ENCODE measurements at places on chromosomes 2 and 18. TPM values are rescaled to one million over a fixed set of nuclear protein-coding genes. Genes with fewer than 3 reads are reported as not detected.

DNA sequence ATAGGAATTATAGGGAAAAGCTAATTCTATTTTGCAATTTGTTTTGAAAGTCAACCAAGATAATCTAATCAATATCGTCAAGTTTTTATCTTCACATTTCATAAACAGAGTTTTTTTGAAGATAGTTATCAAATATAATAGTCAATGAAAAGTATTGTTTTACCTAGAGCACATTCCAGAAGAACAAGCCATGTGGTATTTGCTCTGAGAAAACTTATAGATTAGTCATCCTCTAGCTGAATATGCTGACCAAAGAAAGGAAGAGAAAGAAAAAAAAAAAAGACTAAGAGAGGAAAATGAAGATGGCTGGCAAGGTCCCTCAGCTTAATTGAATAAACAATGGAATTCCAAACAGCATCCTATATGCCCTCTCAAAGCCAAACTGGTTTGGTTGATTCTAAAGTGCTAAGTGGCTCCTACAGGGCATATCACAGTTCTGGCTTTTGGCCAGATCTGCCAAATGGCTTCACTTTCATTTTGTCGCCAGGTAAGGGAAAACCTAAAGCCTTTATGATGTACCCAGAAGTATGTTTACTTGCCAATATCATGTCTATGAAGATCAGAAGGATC is 132.6 kb downstream of the VWC2L start:
- no peak overlapping the region for H3K27ac ChIP-seq
- DNase-seq, result no peak
- no peaks in the 10 kb centered on the region for H3K27me3 ChIP-seq
- no peak overlapping the region for H3K4me3 ChIP-seq

DNA sequence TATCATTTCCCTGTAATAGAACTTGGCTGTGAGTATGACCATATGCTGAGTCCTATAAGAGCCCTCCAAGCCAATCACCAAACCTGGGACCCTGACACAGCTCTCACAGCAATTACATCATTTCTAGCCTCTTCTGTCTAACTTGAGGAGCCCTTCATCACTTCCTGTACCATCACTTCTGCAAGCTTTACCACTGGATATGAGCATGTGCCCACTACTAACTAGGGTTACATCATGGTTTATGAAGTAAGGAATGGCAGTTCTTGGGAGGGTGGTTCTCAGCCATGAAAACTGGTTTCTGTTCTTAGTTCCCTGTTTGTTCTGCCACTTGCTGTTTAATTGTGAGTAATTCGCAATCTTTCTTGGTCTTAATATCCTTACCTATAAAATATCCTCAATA is 31.0 kb upstream of the EPB41L3 start:
- H3K4me3 ChIP-seq, result no peak overlapping the region
- peaks cover 44% of the 10 kb centered on the region for H3K4me1 ChIP-seq
- no peaks in the 10 kb centered on the region for H3K36me3 ChIP-seq
- peak; percentile 7 for DNase-seq
- no peaks in the 10 kb centered on the region for H3K27me3 ChIP-seq

DNA sequence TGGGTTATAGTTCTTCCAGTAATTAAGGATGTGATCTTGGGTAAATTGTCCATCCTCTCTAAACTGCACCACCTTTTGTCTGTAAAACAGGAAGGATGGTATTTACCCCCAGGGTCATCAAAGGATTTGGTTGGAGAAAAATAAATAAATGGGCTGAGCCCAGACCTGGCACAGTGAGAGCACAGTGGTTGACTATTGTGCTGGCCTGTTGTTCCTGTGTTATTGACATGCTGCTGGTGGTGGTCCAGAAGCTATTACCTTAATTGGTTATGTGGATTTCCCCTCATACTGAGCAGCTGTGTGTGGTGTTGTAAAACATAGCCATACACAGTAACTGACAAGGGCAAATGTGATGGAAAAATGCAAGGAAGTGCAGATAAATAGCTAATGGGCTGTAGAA is 746 bp upstream of the IL37 start:
- H3K27ac ChIP-seq, result no peak overlapping the region
- H3K4me3 ChIP-seq, result no peak overlapping the region
- H3K4me1 ChIP-seq, result no peaks in the 10 kb centered on the region
- no peaks in the 10 kb centered on the region for H3K36me3 ChIP-seq
- peaks cover 8% of the 10 kb centered on the region for H3K27me3 ChIP-seq

- no peak overlapping the region for H3K4me3 ChIP-seq
- H3K36me3 ChIP-seq, result no peaks in the 10 kb centered on the region
- H3K27me3 ChIP-seq, result no peaks in the 10 kb centered on the region
- DNase-seq, result no peak
Observed at GRCh38 chr2:3602553-3603339, 7.8 kb downstream of the COLEC11 start.

- DNase-seq, result peak; percentile 64
- no peak overlapping the region for H3K4me3 ChIP-seq
- H3K4me1 ChIP-seq, result no peaks in the 10 kb centered on the region
Observed at GRCh38 chr18:68847219-68847837, 49.4 kb downstream of the CCDC102B start.

DNA sequence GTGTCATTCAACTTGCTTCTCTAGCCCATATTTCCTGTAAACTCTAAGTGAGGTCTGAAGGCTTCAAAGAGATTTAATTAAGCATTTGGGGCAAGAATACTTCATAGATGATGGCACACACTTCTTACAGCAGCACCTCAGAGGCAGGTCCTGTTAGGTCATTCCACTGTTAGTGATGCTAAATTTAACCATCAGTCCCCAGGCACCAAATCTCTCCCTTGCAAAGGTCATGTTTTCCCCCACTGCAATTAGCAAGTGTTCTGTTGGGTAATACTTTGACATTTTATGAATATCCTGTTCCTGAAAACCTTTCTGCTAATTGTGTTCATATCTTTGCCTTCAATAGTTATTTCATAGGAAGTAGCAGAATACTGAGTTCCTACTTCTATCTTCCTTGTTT is 117.0 kb downstream of the STK39 start:
- H3K4me1 ChIP-seq, result peaks cover 4% of the 10 kb centered on the region
- no peaks in the 10 kb centered on the region for H3K36me3 ChIP-seq
- DNase-seq, result no peak
- no peaks in the 10 kb centered on the region for H3K27me3 ChIP-seq
- no peak overlapping the region for H3K4me3 ChIP-seq

GRCh38 chr2:106058469-106059137 is 135.5 kb downstream of the UXS1 start:
- H3K27me3 ChIP-seq, result no peaks in the 10 kb centered on the region
- H3K4me1 ChIP-seq, result no peaks in the 10 kb centered on the region
- DNase-seq, result no peak
- H3K4me3 ChIP-seq, result no peak overlapping the region

- H3K27me3 ChIP-seq, result peaks cover 17% of the 10 kb centered on the region
- H3K36me3 ChIP-seq, result no peaks in the 10 kb centered on the region
- H3K4me1 ChIP-seq, result no peaks in the 10 kb centered on the region
- H3K4me3 ChIP-seq, result no peak overlapping the region
Observed at GRCh38 chr2:26685989-26686839, 6.3 kb upstream of the KCNK3 start.

- peaks cover 1% of the 10 kb centered on the region for H3K4me1 ChIP-seq
- no peak for DNase-seq
- H3K4me3 ChIP-seq, result no peak overlapping the region
- no peaks in the 10 kb centered on the region for H3K36me3 ChIP-seq
- H3K27me3 ChIP-seq, result no peaks in the 10 kb centered on the region
- H3K27ac ChIP-seq, result no peak overlapping the region
Observed at GRCh38 chr2:217336694-217337093, 476.8 kb upstream of the TNP1 start.

GRCh38 chr2:225452677-225453076 is 53.2 kb downstream of the NYAP2 start:
- no peak overlapping the region for H3K27ac ChIP-seq
- no peaks in the 10 kb centered on the region for H3K4me1 ChIP-seq

GRCh38 chr2:156333274-156333950 is 891 bp upstream of the NR4A2 start:
- H3K4me1 ChIP-seq, result peaks cover 14% of the 10 kb centered on the region
- DNase-seq, result no peak
- peak overlapping the region; percentile 75 for H3K4me3 ChIP-seq
- H3K36me3 ChIP-seq, result no peaks in the 10 kb centered on the region
- H3K27ac ChIP-seq, result peak overlapping the region; percentile 98
- peaks cover 3% of the 10 kb centered on the region for H3K27me3 ChIP-seq

The NLRC4 gene
- not detected for polyA plus RNA-seq

- no peaks in the 10 kb centered on the region for H3K4me1 ChIP-seq
- no peak overlapping the region for H3K4me3 ChIP-seq
- DNase-seq, result no peak
- no peaks in the 10 kb centered on the region for H3K27me3 ChIP-seq
Observed at GRCh38 chr2:233185330-233185729, 66.1 kb upstream of the ATG16L1 start.

The USP14 gene
- polyA plus RNA-seq, result 13.2 TPM

- no peak overlapping the region for H3K4me3 ChIP-seq
- H3K4me1 ChIP-seq, result peaks cover 8% of the 10 kb centered on the region
- DNase-seq, result no peak
- no peaks in the 10 kb centered on the region for H3K27me3 ChIP-seq
- no peak overlapping the region for H3K27ac ChIP-seq
Observed at GRCh38 chr2:120779781-120780283, 44.2 kb downstream of the GLI2 start.

The CD226 gene
- not detected for polyA plus RNA-seq

- no peak overlapping the region for H3K4me3 ChIP-seq
- H3K36me3 ChIP-seq, result no peaks in the 10 kb centered on the region
- H3K27me3 ChIP-seq, result no peaks in the 10 kb centered on the region
Observed at GRCh38 chr2:41736105-41736567, 311.7 kb upstream of the PKDCC start.

The INHBB gene
- polyA plus RNA-seq, result 0.03 TPM

DNA sequence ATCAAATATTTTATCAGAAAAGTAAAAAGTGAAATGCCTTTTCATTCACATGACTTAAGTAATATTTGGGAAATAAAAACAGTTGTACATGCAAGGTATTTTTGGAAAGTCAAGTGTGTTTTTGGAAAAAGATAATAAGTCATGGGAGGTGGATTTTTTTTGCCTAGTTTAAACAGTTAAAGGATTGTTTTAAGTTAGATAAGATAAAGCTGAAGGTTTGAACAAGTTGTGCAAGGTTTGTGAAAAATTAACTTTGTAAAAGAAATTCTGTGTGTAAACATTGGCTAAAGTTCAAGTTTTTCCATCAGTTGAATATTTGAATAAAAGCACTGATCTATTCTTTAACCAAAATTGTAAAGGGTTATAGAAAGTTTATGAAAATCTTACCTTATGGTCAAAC is 207.9 kb upstream of the RGPD4 start:
- H3K27ac ChIP-seq, result no peak overlapping the region
- no peaks in the 10 kb centered on the region for H3K4me1 ChIP-seq
- no peak for DNase-seq
- no peaks in the 10 kb centered on the region for H3K27me3 ChIP-seq
- H3K4me3 ChIP-seq, result no peak overlapping the region

The GPAT2 gene
- polyA plus RNA-seq, result 11.1 TPM

DNA sequence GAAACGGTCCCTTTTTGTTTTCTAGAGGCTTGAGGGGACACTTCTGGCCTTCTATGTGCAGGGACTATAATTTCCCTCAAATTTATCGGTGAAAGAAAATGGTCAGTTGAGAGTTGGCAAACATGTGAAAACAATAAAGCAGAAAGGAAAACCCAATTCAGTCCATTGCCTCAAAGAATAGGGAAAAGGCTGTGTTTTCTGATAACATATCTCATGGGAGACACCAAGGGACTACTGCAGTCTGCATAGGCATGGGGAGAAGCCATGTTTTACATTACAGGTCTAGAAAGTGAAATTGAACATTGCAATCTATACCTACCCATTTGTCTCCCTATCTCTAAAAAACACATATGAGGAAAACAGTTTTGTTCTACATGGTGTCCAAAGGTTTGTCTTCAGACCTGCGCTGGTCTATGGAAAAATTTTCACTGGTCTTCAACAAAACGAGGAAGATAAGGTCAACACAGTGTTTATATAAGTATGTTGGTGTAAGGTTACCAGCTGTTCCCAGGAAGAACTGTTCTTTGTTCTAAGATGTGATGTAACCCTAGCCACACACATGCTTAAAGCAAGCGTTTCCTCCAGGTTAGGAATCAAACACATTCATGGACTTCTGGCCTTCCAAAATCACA is 179.7 kb downstream of the MREG start:
- H3K27ac ChIP-seq, result peak overlapping the region; percentile 92
- H3K4me1 ChIP-seq, result peaks cover 68% of the 10 kb centered on the region
- H3K36me3 ChIP-seq, result peaks cover 5% of the 10 kb centered on the region
- peak; percentile 94 for DNase-seq

- H3K4me3 ChIP-seq, result no peak overlapping the region
- no peak overlapping the region for H3K27ac ChIP-seq
- H3K36me3 ChIP-seq, result no peaks in the 10 kb centered on the region
- DNase-seq, result no peak
Observed at GRCh38 chr2:142033393-142033792, 97.4 kb downstream of the LRP1B start.

GRCh38 chr2:197614532-197614931 is 60.9 kb downstream of the RFTN2 start:
- no peaks in the 10 kb centered on the region for H3K4me1 ChIP-seq
- H3K27ac ChIP-seq, result no peak overlapping the region
- DNase-seq, result no peak
- H3K27me3 ChIP-seq, result no peaks in the 10 kb centered on the region
- no peak overlapping the region for H3K4me3 ChIP-seq

- peaks cover 16% of the 10 kb centered on the region for H3K4me1 ChIP-seq
- DNase-seq, result peak; percentile 33
Observed at GRCh38 chr2:170813611-170814532, 2.8 kb upstream of the GAD1 start.

DNA sequence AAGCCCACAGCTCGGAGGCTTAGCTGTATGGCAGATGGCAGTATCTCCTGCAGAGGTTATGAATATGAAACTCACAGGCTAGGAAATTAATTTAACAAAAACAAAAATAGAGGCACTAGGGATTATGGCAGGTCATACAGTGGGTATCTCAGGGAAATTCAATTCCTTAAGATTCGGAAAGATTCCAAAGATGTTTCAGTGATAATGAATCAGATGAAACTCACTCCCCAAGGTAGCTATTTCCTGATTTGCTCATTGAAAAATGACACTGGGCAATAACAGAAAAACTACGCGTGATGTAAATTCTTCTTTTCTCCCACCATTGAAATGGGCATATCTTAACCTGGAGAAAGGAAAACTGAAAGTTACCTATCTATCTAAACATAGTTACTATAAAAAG is 414.1 kb downstream of the STK39 start:
- no peaks in the 10 kb centered on the region for H3K27me3 ChIP-seq
- no peaks in the 10 kb centered on the region for H3K4me1 ChIP-seq
- DNase-seq, result no peak
- no peaks in the 10 kb centered on the region for H3K36me3 ChIP-seq

- no peaks in the 10 kb centered on the region for H3K27me3 ChIP-seq
- H3K4me3 ChIP-seq, result no peak overlapping the region
- no peak for DNase-seq
- H3K4me1 ChIP-seq, result no peaks in the 10 kb centered on the region
- no peak overlapping the region for H3K27ac ChIP-seq
Observed at GRCh38 chr2:81078102-81078501, 773.5 kb upstream of the LRRTM1 start.

- H3K4me3 ChIP-seq, result no peak overlapping the region
Observed at GRCh38 chr2:159290289-159290907, 3.9 kb upstream of the WDSUB1 start.

The CDH20 gene
- not detected for polyA plus RNA-seq

Measured in endothelial cell of umbilical vein (primary cell).